ENCODE measurements at places on chromosomes 7 and 10.

DNA sequence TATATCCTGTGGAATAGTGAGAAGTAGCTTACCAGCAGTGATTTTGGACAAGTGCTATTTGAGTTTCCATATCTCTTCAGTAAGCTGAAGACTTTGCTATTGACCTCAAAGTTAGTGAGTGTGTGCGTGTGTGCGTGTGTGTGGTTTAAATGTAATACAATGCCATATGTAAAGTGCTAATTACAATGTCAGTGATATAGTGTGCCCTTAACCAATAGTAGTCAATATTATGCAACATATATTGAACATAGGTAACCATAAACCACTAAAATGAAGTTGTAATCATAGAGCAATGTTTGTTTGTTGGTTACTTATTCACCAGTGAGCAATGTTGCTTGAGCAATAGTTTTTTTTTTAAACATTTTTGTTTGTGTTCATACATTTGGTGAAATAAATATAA, 309.4 kb downstream of the NXPH1 start:
- H3K27me3 ChIP-seq: no peaks in the 10 kb centered on the region
- no peak for DNase-seq
- no peaks in the 10 kb centered on the region for H3K4me1 ChIP-seq
- H3K4me3 ChIP-seq: no peak overlapping the region
- no peaks in the 10 kb centered on the region for H3K36me3 ChIP-seq

GRCh38 chr10:90993340-90993739, 72.5 kb upstream of the ANKRD1 start:
- peaks cover 3% of the 10 kb centered on the region for H3K27me3 ChIP-seq
- no peaks in the 10 kb centered on the region for H3K4me1 ChIP-seq
- no peak overlapping the region for H3K27ac ChIP-seq
- H3K36me3 ChIP-seq: no peaks in the 10 kb centered on the region
- H3K4me3 ChIP-seq: no peak overlapping the region

DNA sequence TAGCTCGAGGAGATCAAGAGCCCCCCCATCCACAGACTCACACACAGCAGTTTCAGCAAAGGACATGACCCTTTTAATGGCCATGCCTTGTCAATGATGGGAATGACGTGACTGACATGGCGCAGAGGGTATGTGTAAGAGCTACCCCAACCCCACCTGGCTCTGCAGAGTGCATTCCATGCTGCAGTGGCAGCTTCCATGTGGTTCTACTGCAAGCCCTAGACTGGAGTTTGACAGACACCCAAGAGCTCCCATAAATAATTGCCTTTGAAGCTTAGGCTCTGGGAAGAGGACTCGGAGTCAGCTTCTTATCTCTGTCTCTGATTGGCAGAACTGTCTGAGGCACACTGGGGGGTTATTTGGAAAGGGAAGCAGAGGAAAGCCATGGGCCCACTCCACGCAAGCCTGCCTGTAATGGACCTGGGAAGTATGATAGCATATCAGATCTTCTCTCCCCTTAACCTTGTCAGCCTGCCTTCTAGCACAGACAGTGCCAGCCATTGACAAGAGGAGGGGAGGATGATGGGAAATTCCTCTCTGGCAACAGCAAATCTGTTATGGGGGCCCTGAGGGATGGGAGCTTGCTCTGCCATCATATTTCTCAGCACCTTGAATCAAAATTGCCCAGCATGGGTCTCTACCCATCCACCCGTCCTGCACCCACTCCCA, 478.5 kb upstream of the PODXL start:
- H3K4me1 ChIP-seq: peaks cover 2% of the 10 kb centered on the region
- no peak overlapping the region for H3K27ac ChIP-seq
- H3K27me3 ChIP-seq: peaks cover 11% of the 10 kb centered on the region
- H3K36me3 ChIP-seq: no peaks in the 10 kb centered on the region

DNA sequence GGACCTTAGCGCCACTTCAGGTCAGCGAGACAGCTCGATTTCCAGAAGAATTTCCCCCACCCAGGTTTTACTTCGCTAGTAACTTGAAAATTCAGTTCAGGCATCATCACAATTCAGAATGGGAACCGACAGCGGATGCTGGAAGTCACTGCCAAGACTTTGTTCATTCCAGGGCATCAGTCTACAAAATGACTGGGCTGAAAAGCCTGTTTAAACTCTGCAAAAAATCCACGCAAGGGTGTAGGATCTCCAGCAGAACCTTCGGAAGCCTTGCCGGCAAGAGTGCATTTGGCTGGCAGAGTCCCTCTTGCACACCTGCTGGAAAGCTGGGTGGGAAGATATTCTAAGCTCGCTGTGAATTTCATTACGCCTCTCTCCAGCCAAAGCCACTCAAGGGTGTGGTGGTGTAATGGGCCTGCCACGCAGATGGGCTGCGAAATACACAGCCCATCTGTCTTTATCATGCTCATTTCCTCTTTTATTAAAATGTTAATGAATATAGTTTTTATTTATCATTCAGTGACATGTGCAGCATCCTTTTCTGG, 672.0 kb upstream of the FOXK1 start:
- no peak overlapping the region for H3K27ac ChIP-seq
- peaks cover 9% of the 10 kb centered on the region for H3K36me3 ChIP-seq
- no peak for DNase-seq
- peaks cover 16% of the 10 kb centered on the region for H3K4me1 ChIP-seq
- H3K4me3 ChIP-seq: no peak overlapping the region
- no peaks in the 10 kb centered on the region for H3K27me3 ChIP-seq

GRCh38 chr7:907158-907980, 31.0 kb downstream of the GET4 start:
- H3K27me3 ChIP-seq: peaks cover 25% of the 10 kb centered on the region
- DNase-seq: no peak
- H3K4me3 ChIP-seq: no peak overlapping the region
- no peaks in the 10 kb centered on the region for H3K36me3 ChIP-seq

DNA sequence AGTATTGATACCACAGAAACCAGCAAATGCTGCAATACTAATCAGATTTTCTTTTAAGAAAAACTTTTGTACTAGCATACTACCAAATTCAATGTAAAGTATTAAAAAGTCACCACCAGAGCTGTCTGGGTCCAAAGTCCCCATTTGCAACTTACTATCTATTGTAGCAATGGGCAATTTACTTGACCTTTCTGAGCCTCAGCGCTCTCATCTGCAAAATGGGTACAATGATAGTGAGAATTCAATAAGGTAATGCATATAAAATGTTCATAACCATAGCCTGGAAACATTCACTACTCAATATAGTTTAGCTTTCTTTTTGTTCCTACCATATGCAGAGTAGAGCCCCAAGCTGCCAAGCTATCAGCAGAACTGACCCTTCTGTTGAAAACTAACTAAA, 337.2 kb downstream of the ELMO1 start:
- no peak overlapping the region for H3K27ac ChIP-seq
- H3K27me3 ChIP-seq: no peaks in the 10 kb centered on the region
- no peak for DNase-seq
- H3K36me3 ChIP-seq: peaks cover 5% of the 10 kb centered on the region

GRCh38 chr7:85021101-85021704, 165.7 kb downstream of the SEMA3D start:
- no peak overlapping the region for H3K27ac ChIP-seq
- DNase-seq: no peak
- no peak overlapping the region for H3K4me3 ChIP-seq
- peaks cover 2% of the 10 kb centered on the region for H3K4me1 ChIP-seq
- H3K36me3 ChIP-seq: peaks cover 7% of the 10 kb centered on the region

All from progenitor cell of endocrine pancreas (in vitro differentiated cells).